Ureter (tissue), 1 donor: ENCODE measurements at places on chromosomes 2 and 18.

GRCh38 chr2:86610871-86611270 is 12.8 kb downstream of the RNF103 start:
- DNase-seq = no peak

DNA sequence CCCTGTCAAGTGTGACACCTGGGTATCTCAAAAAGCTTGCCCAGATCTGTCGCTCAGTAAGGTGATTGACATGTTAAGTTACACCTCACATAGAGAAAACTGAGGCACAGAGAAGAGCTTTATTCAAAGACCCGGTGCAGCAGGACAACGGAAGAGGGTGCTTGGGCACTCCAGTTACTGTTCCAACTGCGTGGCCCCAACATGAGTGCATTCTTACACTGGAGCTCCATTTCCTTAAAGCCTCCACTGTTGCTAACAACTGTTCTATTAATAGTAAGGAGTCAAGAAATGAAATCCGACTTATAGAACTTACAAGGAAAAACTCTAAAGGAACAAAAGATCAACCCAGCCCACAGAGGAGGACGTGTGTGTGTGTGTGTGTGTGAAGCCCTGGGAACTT is 54.8 kb upstream of the REV1 start:
- DNase-seq = no peak

DNA sequence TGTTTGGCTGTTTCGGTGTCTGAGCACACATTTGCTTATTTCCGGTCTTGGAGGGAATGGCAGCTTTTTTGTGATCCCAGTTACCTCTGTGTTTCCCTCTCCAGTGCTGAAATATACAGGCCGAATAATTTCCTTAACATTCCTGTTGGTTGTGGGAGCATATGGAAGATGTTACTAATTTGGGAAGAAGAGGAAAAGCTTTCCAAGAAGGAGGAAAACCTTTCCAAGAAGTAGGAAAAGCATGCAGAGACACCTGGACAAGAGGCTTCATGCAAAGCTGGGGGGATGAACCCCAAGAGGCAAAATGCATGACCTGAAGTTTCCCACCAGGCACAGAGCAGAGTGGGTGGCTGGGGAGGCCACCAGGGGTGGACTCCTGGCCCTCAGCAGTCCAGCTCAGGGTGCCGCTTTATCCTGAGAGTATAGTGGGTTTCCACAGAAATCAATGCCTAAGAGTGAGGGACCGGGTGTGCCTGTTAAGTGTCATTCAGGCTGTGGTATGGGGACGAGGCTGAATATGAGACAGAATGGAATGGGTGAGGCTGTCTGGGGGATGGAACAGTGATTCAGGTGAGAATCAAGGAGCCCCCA is 25.5 kb upstream of the GNAL start:
- DNase-seq = no peak

- no peak for DNase-seq
Measured at GRCh38 chr2:77571545-77571944, 49.4 kb upstream of the LRRTM4 start.

DNA sequence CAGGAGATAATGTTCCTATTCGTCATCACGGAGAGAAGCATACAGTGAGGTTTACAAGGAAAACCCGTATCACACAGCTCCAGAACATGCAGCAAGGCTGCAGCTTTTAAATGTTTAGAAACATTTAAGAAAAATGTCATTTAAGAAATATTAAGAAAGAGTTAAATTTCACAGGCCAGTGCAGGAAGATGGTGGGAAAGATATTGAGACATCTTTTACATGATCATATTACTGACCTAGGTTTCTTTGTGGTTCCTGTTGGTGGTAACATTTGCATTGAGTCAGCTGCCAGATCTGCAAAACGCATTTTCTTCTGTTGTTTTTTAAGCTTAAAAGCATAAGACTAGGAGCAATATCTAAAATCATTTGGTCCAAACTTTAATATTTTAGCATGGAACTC is 44.9 kb downstream of the CPO start:
- no peak for DNase-seq
